ENCODE measurements at places on chromosomes 11 and 22.
A peak's percentile ranks its signal among the peaks of the same experiment; 100 is the strongest.

DNA sequence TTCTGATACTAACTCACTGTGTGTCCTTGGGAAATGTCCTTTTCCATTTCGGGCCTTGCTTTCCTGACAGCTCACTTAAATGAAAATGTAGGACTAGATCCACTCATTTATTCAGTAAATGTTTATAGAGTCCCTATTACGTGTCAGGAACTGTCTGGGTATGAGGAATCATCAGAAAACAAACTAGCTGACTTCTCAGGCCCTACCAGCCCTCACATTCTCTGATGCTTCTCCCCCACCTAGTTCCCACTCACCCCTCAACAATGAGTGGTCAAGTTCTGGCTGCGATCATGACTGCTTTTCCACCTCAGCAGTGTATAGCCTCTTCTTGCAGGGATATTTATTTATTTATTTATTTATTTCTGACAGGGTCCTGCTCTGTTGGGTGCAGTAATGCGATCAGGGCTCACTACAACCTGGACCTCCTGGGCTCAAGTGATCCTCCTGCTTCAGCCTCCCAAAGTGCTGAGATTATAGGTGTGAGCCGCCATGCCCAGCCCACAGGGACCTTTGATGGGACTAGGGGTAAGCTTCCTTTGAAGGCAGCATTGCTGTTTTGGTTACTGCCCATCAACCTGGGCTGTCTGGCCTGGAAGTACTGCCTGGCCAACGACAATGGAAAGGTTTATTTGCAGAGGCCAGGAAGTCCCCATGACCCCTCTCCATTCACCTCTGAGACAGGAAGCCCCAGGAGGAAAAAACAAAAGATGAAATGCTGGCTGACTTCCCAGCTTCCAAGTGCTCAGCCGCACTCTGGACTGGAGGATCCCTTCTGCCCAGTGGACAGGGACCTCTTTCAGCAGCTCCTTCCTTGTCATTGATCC, 33.1 kb upstream of the POLD3 start:
- H3K4me1 ChIP-seq = no peaks in the 10 kb centered on the region
- peaks cover 2% of the 10 kb centered on the region for H3K27me3 ChIP-seq
- H3K36me3 ChIP-seq = no peaks in the 10 kb centered on the region
- no peak for DNase-seq
- no peak overlapping the region for H3K4me3 ChIP-seq
- H3K27ac ChIP-seq = no peak overlapping the region

- H3K27me3 ChIP-seq = peaks cover 3% of the 10 kb centered on the region
- no peaks in the 10 kb centered on the region for H3K36me3 ChIP-seq
- H3K4me1 ChIP-seq = no peaks in the 10 kb centered on the region
Measured at GRCh38 chr11:83666149-83666548, 380.0 kb upstream of the CCDC90B start.

- H3K27me3 ChIP-seq = no peaks in the 10 kb centered on the region
- H3K36me3 ChIP-seq = no peaks in the 10 kb centered on the region
- H3K4me1 ChIP-seq = no peaks in the 10 kb centered on the region
- no peak for DNase-seq
- H3K27ac ChIP-seq = no peak overlapping the region
Measured at GRCh38 chr11:17741487-17741886, 6.9 kb downstream of the KCNC1 start.

DNA sequence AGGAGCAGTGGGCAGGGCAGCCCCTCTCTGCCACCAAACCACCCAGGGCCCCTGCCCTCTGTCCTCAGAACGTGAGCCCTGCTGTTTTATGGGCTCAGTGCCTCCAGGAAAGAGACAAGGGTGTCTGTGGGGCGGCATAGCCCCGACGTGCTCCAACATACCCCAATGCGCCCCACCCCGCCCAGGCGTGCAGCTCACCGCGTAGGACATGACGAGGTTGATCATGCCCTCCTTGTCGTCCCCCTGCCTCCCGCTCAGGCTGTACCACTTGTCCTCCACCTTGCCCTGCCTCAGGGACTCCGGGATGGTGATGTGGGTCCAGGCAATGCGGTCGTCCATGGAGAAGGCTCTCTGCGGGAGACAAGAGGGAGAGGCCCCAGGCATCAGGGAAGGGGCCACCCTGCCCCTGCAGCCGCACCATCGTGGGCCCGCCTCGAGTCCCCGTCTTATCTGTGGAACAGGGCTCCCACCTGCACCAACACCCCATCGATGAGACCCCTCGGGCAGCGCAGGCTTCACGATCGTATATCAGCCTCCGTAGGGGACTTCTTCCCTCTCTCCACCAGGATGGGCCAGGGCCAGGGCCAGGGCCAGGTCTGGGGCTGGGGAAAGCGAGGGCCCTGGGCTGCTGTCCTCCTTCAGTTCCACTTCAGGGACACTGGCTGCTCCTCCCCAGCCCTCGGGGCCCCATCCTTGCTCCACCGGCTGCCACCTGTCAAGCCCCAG, 20.8 kb downstream of the TOLLIP start:
- H3K27ac ChIP-seq = no peak overlapping the region
- no peaks in the 10 kb centered on the region for H3K4me1 ChIP-seq

DNA sequence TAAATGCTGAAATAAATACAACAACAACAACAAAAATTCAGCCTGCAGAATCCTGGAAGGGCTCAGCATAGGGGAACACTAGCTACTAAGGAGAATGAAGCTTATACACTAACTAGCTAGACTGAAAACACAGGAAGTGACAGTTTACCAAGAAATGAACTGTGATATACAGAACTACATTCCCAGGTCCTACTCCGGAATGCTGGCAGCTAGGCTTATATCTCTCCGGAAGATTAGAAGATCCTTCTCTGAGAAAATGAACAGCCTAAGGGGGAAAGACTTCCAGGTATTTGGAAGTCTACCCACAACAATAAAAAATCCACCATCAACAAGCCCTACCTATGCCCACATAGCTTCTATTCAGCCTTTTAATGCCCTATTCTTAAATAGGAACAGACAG, 31.0 kb downstream of the CCDC34 start:
- H3K27me3 ChIP-seq = no peaks in the 10 kb centered on the region
- H3K36me3 ChIP-seq = 0 out of 2 replicates have a peak, but pooled peaks cover 2% of the 10 kb centered on the region
- no peak overlapping the region for H3K4me3 ChIP-seq
- H3K4me1 ChIP-seq = peaks cover 4% of the 10 kb centered on the region

GRCh38 chr11:111400595-111400994, 21.5 kb upstream of the POU2AF1 start:
- no peaks in the 10 kb centered on the region for H3K4me1 ChIP-seq
- H3K27me3 ChIP-seq = no peaks in the 10 kb centered on the region
- DNase-seq = no peak
- H3K27ac ChIP-seq = no peak overlapping the region

DNA sequence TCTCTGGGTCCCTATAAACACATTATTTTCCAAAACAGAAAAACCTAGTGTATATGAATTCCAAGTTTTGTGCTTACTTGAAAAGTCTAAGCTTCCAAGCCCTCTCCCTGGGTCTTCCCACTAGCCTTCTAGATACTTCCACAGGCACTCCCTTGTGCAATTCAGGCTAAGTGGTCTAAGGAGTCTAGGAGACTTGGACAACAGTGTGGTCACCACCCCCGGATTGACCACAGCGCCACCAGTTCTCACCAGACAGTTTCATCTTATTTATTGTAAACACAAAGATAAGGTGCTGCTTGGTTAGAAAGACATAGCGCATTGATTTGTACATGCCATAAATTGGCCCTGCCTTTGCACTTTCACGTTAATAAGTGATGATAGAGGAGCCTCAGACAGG, 623.9 kb downstream of the OPCML start:
- H3K4me1 ChIP-seq = no peaks in the 10 kb centered on the region
- H3K27me3 ChIP-seq = no peaks in the 10 kb centered on the region
- no peaks in the 10 kb centered on the region for H3K36me3 ChIP-seq
- H3K4me3 ChIP-seq = no peak overlapping the region

DNA sequence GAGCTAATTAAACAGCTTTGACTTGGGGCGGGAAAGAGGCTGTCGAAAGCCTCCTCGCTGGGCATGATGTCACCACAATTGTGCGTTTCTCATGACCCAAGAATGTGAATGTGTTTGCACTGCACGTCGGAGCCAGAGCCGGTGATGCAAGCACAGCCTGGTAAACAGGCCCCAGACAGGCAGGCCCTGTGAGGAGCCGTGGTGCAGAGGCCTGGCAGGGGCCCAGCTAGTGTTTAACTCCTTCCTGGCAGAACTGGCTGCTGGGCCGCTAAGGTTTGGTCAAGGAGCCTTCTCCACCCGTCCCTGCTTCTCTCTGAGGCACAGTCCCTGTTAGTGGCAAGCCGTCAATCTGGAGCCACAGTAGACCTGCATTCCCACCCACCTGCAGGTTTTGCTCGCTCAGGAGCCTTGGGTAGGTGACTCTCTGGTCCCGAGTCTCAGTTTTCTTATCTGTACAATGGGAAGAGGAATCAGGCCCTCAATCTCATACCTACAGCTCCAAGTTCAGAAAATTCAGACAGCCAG, 25.4 kb upstream of the SMTN start:
- H3K27ac ChIP-seq = peak overlapping the region; percentile 39
- no peaks in the 10 kb centered on the region for H3K36me3 ChIP-seq
- H3K4me1 ChIP-seq = peaks cover 9% of the 10 kb centered on the region

DNA sequence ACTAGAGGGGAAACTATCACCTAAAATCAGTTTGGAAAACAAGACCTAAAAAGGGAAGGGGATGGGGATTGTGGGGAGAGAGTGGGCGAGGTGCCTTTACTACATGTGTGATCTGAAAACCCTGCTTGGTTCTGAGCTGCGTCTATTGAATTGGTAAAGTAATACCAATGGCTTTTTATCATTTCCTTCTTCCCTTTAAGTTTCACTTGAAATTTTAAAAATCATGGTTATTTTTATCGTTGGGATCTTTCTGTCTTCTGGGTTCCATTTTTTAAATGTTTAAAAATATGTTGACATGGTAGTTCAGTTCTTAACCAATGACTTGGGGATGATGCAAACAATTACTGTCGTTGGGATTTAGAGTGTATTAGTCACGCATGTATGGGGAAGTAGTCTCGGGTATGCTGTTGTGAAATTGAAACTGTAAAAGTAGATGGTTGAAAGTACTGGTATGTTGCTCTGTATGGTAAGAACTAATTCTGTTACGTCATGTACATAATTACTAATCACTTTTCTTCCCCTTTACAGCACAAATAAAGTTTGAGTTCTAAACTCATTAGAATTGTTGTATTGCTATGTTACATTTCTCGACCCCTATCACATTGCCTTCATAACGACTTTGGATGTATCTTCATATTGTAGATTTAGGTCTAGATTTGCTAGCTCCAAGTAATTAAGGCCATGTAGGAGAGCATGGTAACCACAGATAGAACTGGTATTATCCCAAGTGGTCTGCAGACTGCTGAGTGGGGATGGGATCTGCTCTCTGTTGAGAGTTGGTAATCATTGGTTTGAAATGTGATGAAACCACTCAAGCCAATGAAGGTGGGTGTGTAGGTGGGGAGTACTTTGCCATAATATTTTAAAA, 3.6 kb downstream of the NEAT1 start:
- H3K36me3 ChIP-seq = peaks cover 25% of the 10 kb centered on the region
- peaks cover 46% of the 10 kb centered on the region for H3K4me1 ChIP-seq
- H3K27me3 ChIP-seq = no peaks in the 10 kb centered on the region
- DNase-seq = no peak
- peak overlapping the region; percentile 100 for H3K27ac ChIP-seq

GRCh38 chr11:46249103-46249937, 28.1 kb upstream of the CREB3L1 start:
- no peaks in the 10 kb centered on the region for H3K36me3 ChIP-seq
- H3K4me3 ChIP-seq = no peak overlapping the region
- H3K27me3 ChIP-seq = no peaks in the 10 kb centered on the region
- H3K4me1 ChIP-seq = no peaks in the 10 kb centered on the region
- peak overlapping the region; percentile 3 for H3K27ac ChIP-seq

DNA sequence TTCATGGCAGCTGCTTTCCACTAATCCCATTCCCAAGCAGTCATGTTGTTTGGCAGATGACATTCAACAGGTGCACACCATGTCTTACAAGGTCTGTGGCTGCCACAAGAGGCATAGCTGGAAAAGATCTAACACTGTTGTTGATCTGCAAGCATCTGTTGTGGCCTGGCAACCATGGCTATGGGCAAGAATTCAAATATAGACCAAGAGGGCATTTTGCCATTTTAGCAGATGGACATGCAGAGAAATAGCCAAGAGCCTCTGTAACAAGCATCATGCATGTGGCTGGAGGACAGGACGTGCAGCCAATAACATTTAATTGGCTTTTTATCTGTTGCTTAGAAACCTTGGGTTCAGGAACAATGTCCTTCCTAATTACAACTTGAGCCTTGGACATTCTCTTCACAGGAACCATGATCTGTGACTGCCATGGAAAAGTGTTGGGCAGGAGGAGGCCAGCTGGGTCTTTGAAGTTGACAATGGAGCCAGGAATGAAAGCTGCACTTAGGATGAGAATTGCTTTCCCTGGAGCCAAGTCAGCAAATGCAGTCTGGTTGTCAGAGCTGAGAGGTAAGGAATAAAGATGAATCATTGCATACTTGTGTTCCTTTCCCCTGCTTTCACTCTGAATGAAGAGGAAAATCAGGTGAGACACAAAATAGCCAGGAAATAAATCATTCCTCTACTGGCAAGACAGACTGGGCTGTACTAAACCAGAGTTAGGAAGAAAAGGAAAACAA, 113.6 kb upstream of the ANO5 start:
- no peaks in the 10 kb centered on the region for H3K27me3 ChIP-seq
- no peak overlapping the region for H3K4me3 ChIP-seq
- no peaks in the 10 kb centered on the region for H3K36me3 ChIP-seq
- DNase-seq = no peak

DNA sequence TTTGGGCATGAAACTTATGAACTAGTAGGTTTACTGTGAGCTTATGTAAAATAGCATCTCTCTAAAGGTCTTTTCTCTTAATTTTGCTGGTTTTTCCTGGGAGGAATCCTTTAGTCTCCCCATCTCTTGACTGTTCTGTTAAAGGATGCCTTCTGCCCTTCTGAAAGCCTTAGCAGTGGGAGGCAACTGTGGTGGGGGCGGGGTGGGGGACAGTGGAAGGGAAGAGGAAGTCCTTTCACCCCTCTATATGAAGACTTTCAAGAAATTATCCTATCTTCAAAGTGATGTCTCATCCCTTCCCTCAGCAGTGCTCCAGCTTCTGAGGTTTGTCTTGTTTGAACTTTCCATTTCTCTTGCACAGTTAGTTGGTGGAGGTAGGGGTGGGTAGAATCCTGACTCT, 73.1 kb downstream of the ELP4 start:
- H3K4me1 ChIP-seq = no peaks in the 10 kb centered on the region
- H3K36me3 ChIP-seq = no peaks in the 10 kb centered on the region
- no peaks in the 10 kb centered on the region for H3K27me3 ChIP-seq
- no peak overlapping the region for H3K4me3 ChIP-seq
- H3K27ac ChIP-seq = no peak overlapping the region
- no peak for DNase-seq

- no peak for DNase-seq
- no peak overlapping the region for H3K4me3 ChIP-seq
Measured at GRCh38 chr11:57541169-57541568, 3.8 kb downstream of the SMTNL1 start.

GRCh38 chr11:22049276-22049675, 143.6 kb upstream of the ANO5 start:
- H3K4me3 ChIP-seq = no peak overlapping the region
- H3K27me3 ChIP-seq = no peaks in the 10 kb centered on the region
- H3K36me3 ChIP-seq = no peaks in the 10 kb centered on the region
- no peak for DNase-seq
- H3K27ac ChIP-seq = no peak overlapping the region
- no peaks in the 10 kb centered on the region for H3K4me1 ChIP-seq

All from Panc1 (cell line).